ENCODE measurements at places on chromosomes 2 and 18.

- DNase-seq: no peak
Measured at GRCh38 chr2:7878786-7879482, 802.9 kb upstream of the ID2 start.

GRCh38 chr2:99682275-99683060 is 192.7 kb upstream of the REV1 start:
- no peak for DNase-seq

DNA sequence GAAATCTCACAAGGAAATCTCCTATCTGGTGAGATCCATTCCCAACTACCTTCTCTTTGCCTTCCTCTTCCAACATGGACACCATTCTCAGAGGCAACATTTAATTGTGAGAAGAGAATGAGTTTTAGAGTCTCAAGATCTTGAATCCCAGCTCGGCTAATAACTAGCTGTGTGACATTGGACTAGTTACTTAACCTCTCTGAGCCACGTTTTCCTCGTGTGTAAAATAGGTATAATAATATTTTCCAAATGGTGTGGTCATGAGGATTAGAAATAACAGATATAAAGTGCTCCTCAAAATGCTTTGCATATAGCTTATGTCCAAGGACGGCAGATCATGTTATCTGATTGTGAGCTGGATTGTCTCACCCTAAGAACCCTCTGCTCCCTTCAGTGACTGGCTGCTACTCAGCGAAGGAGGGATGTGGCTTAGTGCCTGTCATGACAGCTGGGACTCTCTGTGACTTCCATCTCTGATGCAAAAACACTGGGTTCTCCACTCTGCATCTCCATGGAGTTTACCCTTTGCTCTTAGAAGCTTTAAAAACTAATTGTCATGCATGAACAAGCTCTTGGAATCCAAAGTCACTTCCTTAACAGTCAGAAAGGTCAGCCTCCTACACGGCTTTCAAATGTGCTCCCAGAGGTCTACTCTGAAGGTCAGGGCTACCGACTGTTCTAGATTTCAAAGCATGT is 38.4 kb upstream of the MRPL19 start:
- DNase-seq: no peak

GRCh38 chr18:44325903-44326635 is 354.6 kb upstream of the SETBP1 start:
- no peak for DNase-seq

- no peak for DNase-seq
Measured at GRCh38 chr2:223759569-223760430, 77.6 kb downstream of the AP1S3 start.

DNA sequence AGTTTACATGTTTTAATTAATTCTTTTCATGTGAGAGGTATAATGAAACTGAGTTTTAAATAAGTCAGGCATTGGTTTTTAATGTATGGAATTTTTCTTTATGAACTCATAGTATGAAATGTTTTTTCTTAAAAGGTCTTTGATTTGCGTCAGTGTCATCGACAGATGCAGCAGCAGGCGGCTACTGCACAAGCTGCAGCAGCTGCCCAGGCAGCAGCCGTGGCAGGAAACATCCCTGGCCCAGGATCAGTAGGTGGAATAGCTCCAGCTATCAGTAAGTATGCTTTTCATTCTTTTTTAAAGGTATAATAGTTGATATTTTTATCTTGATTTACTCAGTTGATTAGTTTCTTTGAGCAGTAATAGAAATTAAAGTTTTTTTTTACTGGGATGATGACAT is 46.5 kb downstream of the SMAD4 start:
- no peak for DNase-seq

DNA sequence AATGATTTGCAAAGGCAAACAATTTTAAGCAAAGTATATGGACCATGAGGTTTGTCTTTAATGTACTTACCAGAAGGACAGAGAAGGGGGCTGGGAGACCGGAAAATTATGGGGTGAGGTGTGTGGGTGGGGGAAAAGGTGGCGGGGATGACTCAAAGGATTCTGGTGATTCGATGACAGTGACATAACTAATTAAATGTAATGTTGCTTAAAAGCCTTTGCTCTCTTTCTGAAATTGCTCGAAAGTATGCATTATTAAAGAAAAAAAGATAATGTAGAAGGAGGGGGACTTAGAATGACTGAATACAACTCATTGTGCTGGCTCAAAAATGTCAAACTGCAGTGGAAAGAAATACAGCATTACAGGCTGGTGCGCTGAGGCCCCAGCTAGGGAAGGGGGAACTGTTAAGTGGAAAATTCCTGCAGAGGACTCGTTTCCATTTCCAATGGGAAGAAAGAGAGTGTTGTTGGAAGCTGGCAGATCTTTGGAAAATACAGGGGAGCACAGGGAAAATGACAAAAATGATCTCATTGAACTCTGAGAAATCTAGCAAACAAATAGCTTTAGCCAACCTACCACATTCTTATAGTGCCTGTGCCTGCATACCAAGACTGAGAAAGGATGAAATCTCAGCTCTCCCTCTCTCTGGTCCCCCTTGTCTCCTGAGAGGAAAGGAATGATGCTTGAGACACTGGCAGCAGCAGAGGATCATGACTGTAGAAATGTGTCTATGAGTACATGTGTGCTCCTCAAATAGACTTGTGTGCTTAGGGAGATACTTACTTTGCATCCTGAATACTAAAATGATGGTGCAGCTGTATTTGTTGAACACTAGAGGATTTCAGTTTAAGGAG is 632.4 kb downstream of the NYAP2 start:
- no peak for DNase-seq

DNA sequence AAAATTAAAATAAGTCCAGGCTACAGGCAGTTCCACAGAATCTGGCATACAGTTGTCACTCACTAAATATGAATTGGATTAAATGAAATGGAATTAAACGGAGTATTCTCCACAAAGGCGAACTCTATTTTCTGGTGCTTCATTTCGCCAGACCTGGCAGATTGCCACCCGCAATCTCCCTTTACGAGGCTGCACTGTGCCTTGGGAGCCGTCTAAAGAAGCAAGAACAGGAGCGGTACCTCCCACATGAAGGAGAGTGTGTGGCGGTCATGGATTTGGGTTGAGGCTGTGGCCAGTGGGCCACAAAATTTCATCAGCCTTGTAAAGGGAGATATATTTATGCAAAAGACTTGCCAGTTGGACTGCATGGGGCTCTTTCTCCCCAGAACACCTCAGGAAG is 151.0 kb downstream of the OSR1 start:
- no peak for DNase-seq

DNA sequence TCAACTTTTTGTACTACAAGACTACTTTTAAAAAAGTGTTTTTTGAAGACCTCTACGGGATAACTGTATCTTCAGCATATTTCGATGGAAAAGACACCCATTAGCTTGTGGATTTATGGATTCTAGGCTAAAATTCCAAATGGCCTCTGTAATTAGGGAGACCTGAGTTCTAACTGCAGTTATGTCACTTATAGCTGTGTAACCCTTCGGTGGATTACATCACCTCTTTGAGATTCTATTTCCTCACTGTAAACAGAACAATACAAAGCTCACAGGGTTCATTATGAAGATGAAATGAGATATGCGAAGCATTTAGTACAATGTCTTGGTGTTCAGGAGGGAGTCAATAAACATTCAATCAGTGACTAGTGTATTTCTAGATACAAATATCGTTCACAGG is 24.2 kb downstream of the LMAN2L start:
- DNase-seq: no peak

DNA sequence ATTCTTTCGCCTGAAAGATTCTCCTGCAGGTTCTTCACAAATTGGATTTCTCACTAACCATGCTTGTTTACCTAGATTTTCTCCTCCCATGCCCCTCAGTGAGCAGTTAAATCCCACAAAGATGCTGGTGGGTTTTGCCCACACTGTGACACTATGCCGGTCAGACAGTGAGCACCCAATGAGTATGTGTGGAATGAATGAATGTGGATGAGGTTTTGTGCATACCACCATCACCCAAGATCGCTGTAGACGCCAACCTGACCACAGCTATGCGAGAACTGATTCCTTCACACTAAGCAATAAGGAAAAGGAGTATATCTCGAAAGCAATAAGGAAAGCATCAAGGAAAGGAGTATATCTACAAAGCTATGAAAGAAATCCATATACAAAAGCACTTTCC is 116.7 kb downstream of the PID1 start:
- no peak for DNase-seq

GRCh38 chr2:20596193-20596972 is 54.5 kb downstream of the HS1BP3 start:
- DNase-seq: no peak

GRCh38 chr18:79873449-79874110 is 75.8 kb downstream of the KCNG2 start:
- peak; percentile 41 for DNase-seq

GRCh38 chr2:110662560-110662959 is 15.3 kb downstream of the BUB1 start:
- DNase-seq: no peak

DNA sequence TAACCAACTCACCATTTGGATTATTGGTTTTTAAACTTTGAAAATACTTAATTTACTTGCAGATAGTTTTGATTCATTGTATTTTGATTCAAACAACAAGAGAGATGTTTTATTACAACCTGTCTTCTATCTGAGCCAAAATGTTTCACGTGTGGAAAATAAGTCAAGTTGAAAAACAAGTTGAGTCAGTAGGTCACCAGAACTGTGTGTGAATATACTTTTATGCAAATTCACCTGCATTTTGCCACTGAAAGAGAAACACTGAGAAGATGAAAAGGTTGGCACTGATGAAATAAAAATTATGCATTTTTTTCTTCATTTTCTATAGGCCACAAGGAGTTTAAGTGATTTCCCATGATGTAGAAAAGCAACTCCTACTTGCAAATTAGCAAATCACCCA is 68.3 kb downstream of the ICOS start:
- no peak for DNase-seq

- DNase-seq: no peak
Measured at GRCh38 chr2:178205853-178206521, 11.7 kb downstream of the OSBPL6 start.

DNA sequence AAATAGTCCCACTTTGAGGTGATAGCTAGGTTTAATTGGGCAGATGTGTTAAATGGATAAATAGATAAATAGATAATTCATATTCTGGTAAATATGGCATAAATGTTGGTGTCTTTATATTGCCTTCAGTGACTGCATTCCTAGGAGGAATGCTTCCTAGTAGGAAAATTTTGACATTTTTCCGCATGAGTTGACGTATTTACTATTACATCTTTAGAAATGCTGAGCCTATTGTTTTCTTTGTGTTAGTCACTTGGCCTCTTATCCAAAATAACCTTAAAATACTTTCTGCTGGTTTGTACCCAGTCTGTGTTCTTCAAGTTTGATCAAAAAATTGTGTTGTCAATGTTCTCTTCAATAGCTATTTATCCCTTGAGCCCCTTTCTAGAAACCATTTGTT is 495.6 kb upstream of the ZEB2 start:
- no peak for DNase-seq

- DNase-seq: no peak
Measured at GRCh38 chr18:31831903-31832302, 71.2 kb upstream of the SLC25A52 start.

DNA sequence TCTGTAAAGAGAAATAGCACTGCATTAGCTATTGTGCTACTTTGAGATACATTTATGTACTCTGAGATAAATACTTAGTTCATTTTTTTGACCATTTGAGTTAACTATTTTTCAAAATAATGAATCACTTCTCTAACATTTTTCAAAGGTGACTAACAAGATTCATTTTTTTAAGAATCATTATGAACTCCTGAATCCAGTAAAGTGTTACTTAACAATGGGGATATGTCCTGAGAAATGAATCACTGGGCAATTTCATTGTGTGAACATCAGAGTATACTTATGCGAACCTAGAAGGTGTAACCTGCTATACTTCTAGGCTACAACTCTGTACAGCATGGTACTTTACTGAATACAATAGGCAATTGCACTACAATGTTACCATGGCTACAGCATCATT is 355.8 kb downstream of the ARL6IP6 start:
- DNase-seq: no peak

- DNase-seq: no peak
Measured at GRCh38 chr2:127678991-127679390, 3.7 kb upstream of the LIMS2 start.

- DNase-seq: no peak
Measured at GRCh38 chr2:97739020-97739892, 25.9 kb downstream of the ZAP70 start.

DNA sequence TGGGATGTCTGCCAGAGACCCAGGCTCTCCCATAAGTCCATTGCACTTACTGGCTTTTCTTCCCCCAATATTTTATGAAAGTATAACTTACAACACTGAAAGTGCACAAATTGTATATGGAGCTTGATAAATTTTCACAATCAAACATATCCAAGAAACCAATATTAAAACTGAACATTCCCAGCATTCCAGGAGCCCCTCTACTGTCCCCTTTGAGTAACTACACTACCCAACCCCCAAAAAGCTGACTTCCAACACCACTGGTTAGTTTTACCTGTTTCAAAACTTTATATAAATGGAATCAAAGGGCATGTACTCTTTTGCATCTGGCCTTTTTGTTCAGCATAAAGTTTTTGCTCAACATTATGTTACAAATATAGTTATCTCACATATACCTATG is 35.2 kb upstream of the PKDCC start:
- DNase-seq: no peak

GRCh38 chr2:26970928-26971627 is 641 bp downstream of the MAPRE3 start:
- no peak for DNase-seq

DNA sequence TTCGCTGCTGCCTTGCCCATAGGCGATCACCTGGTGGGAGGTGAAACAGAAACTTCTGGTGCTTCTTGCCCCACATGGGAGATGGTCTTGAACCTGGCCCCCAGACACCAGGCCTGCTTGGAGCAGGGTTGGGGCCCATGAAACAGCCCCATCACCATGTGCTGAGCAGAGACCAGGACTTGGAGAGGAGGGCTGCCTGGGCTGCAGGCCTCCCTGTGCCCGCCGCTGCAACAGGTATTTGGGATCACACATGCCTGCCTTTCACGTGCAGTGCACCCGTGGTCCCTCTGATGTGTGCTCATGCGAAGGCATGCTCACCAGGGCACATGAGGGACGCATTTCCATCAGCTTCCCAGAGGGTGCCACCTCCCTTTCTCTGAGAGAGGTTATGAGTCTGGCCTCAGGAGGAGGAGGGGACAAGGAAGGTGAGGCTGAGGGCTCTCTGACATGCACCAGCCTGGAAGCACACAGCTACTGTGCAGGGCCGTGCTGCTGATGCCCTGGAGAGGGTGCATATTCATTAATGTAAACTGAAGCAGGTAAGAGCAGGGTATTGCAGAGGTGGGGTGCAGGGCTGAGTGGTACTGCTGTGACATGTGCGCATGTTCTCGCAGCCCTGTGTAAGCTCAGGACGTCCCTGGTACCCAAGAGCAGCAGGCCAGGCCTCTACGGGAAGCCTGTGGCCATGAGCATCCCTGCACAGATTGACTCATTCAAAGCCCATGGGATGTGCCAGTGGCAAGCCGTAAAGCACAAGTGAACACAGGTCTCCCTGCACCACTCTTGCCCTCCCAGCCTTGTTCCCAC is 4.2 kb upstream of the OXER1 start:
- no peak for DNase-seq

GRCh38 chr2:143068509-143068908 is 60.7 kb upstream of the ARHGAP15 start:
- DNase-seq: no peak

Measured in dorsolateral prefrontal cortex (tissue), 122 donors.